Activated CD4-positive, alpha-beta memory T cell treated with anti-CD3 and anti-CD28 coated beads for 36 hours (primary cell): ENCODE measurements at places on chromosomes 11 and 22.

DNA sequence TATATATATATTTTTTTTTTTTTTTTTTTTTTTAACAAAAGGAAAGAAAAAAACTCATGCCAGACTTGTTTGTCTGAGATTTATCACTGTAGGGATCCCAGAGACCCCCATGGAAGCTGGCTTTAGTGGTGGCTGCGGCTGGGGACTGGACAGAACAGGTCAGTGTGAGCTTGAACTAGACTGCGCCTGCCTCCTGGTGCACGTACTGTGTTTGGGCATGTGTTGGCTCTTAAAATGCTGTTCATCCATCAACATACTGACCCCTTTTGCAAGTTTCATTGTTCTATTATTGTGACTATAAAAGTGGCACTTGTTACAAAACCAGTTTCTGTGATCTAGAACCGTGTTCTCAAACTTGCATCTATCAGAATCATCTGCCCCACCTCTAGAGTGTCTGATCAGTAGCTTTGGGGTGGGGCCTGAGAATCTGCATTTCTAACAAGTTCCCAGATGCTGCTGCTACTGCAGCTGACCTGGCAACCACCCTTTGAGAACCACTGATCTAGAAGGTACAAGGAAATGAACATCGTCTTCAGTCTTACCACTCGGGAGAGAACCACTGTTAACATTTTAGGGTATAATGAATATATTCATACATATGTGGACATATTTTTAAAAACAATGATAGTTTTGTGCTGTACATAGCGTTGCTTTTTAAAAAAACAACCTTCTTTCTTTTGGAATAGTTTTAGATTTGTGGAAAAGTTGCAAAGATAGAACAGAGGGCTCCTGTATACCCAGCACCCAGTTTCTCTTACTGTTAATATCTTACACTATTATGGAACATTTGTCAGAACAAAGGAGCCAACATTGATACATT is 54.0 kb downstream of the ZNRF3 start:
- no peak for DNase-seq

DNA sequence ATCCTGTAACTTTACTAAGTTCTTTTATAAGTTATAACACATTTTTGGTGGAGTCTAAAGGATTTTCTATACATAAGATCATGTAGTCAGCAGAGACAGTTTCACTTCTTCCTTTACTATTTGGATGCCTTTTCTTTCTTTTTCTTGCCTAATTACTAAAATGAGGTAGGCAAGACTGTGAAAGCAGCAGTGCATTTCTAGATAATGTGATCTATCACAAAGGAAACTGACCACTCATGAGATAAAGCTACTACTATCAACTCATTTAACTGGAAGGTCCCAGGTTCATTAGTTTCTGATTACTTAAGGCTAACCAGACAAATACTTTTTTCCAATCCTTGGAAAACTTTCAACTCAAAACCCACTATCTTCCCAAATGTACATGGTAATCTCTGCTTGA is 196.2 kb upstream of the E2F8 start:
- no peak for DNase-seq

DNA sequence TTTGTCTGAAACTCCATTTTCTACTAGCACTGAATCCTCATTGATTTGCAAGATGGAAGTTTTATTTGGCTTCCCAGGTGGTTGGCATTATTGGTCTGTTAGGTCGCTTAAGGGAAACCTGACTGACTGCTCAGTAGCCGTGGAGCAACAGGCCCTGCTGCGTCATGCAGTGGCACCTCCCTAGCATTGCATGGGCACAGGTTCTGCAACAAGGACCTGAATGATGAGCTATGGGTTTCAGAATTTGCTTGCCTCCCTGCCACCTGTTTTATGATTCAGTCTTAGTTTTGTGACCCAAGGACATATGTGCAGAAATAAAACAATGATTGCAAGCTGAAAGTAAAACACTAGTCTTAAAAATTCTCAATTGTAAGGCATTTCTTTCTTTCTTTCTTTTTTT is 128.5 kb downstream of the SLC1A2 start:
- DNase-seq = no peak

DNA sequence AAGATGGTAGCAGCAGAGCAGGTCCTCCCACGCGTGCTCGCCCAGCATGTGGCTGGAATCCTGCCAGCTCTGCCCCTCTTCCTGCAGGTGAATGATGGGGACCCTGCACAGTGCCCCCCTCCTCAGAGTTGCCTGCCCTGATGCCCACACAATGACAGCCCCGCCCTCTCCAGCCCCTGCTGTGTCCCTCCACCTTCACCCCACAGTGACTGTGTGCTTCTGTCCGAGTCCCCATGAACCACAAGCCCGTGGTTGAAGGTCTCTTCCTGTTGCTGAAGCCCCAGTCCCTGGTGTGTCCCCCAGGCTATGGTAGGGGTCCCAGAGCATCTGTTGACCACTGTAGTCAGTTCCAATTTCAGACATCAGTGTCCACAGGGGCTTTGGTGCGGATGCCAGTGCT is 71.0 kb downstream of the BRD1 start:
- no peak for DNase-seq

DNA sequence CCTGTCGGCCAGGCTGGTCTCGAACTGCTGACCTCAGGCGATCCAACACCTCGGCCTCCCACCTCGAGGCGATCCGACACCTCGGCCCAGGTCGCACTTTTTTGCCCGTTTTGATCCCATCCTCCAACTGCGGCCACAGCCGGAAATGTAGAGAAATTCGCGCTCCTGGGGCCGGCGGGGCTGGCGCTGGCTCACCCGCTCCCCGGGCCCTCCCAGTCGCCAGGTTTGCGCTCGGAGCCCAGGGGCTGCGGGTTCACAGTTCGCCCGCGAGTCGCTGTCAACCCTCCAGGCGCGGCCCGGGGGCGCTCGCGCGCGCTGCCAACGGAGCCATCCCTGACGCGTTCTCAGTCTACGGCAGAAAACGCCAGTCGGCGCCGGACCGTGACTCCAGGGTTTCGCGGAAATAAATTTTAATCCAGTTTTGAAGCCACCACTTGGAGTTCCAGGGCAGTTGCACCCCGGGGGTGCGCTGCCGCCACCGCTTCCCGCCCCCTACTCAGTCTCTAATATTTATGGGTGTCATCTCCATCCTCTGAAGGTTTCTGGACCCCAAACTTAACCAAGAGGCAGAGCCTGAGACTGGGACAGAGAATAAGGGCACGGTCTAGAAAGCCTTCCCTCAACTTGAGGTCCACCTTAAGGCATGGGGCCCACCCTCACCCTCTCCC is 1.5 kb upstream of the KLHDC7B start:
- DNase-seq = peak; percentile 92

- no peak for DNase-seq
Measured at GRCh38 chr11:117803896-117804295, 6.9 kb upstream of the DSCAML1 start.

DNA sequence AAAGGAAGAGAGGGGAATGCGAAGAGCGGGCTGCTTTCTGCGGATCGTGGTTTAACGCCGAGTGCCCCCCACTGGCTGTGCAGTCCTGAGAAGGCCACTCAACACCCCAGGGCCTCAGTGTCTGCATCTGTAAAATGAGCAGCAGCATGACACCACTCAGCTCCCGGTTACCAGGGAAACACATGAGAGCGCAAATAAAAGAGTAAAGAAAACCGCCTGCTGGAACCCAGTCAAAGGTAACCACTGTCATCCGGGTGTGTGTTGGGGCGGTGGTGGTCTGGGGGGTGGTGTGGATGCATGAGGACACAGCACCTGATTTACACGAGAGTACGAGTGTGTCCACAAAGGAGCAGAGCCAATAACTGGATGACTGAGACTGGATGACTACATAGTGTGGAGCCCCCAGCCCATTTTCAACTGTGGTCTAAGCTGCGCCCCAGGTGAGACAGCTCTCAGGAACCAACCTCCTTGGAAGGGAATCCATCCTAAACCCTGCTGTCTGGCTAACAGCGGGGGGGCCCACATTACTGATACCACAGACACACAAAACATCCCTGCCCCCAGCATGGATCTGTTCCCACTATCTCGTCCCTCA is 5.7 kb downstream of the CELSR1 start:
- DNase-seq = no peak

DNA sequence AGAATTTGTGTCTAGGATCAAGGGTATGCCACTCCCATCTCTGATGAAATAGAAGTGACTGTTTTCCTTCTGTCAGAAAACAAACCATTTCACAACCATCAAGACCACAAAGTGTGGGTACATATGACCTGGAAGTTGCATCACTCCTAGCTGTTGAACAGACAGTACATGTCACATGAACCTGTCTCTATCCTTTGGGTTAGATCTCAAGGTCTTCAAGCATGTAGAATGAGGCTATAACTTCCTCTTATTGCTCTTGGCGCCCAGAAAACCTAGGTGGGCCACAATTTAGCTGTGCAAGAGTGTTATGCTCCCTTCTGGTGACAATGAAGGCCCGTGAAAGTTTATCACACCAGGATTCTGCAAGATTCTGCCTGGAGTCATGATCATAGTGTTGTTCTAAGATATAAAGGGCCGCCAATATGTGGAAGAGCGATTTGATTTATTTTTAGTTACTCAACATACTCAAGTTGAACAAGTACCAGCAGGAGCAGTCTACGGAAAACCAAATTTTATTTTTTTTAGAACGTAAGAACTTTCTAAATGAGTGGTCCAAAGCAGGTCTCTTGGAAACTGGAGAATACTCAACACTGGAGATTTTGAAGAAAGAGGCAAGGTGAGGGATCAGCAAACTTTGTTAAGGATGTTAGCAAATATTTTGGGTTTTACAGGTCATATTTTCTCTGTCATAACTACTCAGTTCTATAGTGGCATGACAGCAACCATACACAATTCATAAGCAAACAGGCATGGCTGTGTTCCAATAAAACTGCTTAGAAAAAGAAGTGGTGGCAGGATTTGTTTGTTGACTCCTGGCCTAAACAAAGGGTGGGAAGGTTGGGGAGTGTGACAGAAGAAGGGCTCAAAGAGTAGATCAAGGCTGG is 101.8 kb downstream of the USP35 start:
- peak; percentile 33 for DNase-seq

- DNase-seq = no peak
Measured at GRCh38 chr11:5204787-5205186, 4.3 kb upstream of the OR51V1 start.
